ENCODE measurements at places on chromosomes 4 and X.

DNA sequence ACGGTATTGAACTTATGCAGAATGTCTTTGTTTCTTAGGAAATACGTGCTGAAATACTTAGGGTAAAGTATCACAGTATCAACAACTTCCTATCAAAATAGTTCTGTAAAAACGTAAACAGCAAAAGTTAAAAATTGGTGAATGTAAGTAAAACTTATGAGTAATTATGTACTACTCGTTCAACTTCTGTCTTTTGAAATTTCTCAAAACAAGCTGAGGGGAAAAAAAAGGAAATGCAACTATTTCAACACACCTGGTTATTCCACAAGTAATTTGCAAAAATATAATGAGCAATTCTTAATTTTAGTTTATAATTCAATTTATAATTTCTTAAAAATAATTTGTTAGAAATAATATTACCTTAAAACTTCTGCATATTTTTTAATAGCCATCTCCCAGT lies 8.3 kb downstream of the PPID start:
- DNase-seq = no peak

DNA sequence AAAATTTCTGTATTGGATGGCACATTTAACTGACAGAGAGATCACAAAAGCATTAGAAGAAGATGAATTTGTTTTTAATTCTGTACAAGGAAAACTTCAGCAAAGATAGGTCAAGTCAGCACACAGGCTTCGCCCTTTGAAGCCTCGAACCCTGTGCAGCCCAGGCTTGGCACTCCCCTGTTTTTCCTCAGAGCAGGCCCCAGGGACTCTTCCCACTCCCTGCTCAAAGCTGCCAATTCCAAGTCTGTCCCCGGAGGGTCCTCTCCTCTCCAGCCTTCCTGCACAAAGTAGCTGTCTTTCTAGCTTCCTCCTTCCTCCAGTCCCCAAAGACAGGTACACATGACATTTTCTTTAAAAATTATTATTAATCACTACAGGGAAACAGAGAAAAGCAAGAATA lies 466.3 kb downstream of the PPARGC1A start:
- no peak for DNase-seq

GRCh38 chr4:80471756-80472155 lies 136.2 kb downstream of the CFAP299 start:
- no peak for DNase-seq

GRCh38 chr4:81688085-81688484 lies 216.4 kb upstream of the RASGEF1B start:
- DNase-seq = no peak

DNA sequence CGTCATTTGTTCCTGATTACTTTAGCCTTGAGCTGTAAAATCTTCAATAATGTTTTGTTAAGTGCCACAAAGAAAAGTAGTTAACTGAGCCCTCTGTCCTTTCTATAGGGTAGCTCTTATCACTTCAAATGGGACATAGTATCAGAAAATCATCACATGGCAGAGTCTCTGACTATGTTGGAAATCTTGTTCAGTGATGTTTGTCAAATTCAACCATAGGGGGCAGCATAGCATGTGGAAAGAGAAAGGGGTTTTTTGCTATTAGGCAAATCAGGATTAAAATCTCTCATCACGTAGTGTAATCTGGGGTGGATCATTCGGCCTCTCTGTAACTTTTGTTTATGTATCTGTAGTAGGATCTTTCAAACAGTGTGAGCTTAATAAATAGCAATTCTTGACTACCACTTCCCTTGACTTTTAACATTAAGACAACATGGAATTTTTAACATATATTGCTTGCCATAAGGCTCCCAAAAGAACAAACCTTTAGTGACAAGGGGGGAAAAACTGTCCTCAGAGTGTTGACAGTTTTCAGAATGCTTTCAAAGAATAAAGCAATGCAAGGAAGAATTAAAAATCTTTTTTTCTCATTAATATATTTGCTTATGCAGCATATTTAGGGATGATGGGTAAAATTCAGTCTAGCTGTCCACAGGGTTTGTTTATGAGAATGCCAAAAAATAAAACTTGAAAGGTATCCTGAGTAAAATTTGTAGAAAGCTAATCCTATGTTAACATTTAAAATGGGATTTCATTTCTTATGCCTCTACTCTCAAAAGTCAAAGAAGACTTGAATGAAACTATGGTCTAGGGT lies 127.2 kb downstream of the FBXW7 start:
- DNase-seq = no peak

GRCh38 chrX:16005917-16006316 lies 117.4 kb upstream of the GRPR start:
- no peak for DNase-seq

DNA sequence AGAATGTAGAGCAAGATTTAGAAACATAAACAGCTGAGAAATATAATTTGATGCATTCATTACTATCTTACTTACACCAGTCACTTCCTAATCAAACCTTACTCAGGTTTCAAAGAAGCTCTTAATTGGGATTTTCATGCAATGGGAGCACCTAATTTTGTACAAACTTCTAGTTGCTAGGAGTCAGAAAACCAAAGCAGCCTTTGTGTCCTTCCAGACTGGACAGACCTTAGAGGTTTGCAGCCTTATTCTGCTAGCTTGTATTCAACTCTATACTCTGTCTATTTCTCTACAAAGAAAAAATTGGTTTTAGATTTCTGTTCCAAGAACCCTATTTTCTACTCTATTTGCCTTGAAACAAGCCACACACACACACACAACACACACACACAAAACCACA lies 19.4 kb downstream of the GABRA2 start:
- no peak for DNase-seq

GRCh38 chr4:74480267-74480666 lies 35.3 kb downstream of the AREG start:
- no peak for DNase-seq

- DNase-seq = no peak
Observed at GRCh38 chr4:134178706-134179105, 22.9 kb downstream of the PABPC4L start.

DNA sequence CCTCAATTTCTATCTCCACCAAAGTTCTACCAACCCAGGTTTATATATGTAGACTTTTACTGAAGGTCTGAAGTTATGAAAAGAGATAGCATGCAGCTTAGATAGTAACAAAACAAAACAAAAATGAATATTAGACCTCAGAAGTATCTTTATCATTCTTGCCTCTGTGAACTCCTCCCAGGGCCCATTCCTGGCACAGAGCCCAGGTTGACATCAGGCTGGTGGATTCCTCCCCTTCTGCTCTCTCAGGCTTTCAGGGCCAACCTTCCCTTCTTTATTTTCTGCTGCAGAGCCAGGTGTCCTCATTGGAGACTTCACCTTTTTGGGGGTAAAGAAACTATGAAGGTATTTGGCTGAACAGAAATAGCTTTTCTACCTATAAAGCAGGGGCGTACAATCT lies 112.8 kb upstream of the PITX2 start:
- no peak for DNase-seq

DNA sequence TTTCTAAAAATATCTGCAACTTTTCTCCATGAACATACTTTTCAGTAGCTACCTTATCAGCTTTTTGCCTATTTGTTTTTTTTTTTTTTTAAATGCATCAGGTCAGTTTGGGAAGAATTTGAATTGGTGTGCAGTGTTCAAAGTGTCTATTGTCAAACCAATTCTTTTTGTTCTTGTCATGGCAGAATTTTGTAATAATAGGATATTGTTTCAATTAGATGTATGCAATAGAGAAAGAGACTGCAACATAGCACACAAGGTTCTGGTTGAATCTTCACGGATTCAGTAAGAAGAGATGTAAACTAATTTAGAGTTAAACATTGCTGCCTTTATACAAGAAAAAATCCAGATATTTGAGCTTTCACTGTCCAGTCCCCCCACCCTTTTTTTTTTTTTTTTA lies 277.1 kb downstream of the GRID2 start:
- no peak for DNase-seq

Measured in activated CD4-positive, alpha-beta T cell treated with anti-CD3 and anti-CD28 coated beads, Interleukin-2, amount 50 U/mL, for 4 hours (primary cell).